ENCODE measurements at places on chromosomes 13 and 19.

GRCh38 chr13:28792992-28793391, 27.1 kb upstream of the MTUS2 start:
- no peak for DNase-seq

DNA sequence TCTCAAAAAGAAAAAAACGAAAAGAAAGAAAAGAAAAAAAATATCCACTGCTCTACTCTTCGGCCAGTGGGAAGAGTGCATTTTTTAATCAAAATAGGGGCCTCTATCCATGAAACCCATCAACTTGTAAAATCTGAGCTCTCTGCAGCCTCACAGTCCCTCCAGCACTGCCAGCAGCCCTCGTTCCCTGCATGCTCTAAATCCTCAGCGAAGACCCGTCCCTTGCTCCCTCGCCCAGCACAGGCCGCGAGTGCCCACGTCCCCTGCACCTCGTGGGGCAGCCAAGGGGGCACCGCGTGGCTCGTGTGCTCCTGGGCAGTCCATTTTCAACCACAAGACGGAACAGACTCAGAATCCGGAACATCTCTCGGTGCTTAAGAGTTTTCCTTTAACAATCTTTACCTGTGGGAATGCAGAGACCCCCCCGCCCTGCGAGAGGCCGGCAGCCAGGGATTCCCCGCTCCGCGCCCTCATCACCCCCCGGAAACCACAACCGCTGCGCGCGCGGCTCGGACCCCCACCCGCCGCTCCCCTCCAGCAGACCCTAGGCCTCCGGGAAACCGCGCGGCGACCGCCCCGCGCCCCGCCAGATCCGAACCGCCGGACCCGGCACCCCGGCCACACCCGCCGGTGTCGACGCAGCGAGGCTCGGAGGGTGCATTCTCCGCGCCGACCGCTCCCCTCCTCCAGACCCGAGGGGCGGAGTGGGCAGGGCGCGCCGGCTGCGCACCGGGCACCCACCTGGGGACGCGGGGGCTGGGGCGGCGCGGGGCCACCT, 638 bp downstream of the ANKRD27 start:
- no peak for DNase-seq

GRCh38 chr13:111862836-111863815, 203.8 kb upstream of the SOX1 start:
- DNase-seq: no peak

- peak; percentile 70 for DNase-seq
Measured at GRCh38 chr19:14031719-14032480, at the start of gene IL27RA. TSS of gene IL27RA (plus strand) at chr19:14031762. CDS start at chr19:14031873, 111 bp downstream.
